ENCODE measurements at places on chromosomes 5 and 9. TPM values are rescaled to one million over a fixed set of nuclear protein-coding genes. Genes with fewer than 3 reads are reported as not detected.

The ST8SIA4 gene
- polyA plus RNA-seq = 5.0 TPM

The FBLL1 gene
- 0.47 TPM for polyA plus RNA-seq

The SLC22A4 gene
- polyA plus RNA-seq = 2.8 TPM

- H3K36me3 ChIP-seq = no peaks in the 10 kb centered on the region
- H3K4me3 ChIP-seq = peak overlapping the region; percentile 54
- no peak overlapping the region for H3K27ac ChIP-seq
- H3K27me3 ChIP-seq = peaks cover 21% of the 10 kb centered on the region
- H3K4me1 ChIP-seq = peaks cover 9% of the 10 kb centered on the region
Measured at GRCh38 chr9:98808411-98808815, 943 bp downstream of the GALNT12 start.

- DNase-seq = no peak
- no peaks in the 10 kb centered on the region for H3K27me3 ChIP-seq
- no peak overlapping the region for H3K4me3 ChIP-seq
Measured at GRCh38 chr5:45089870-45090269, 281.1 kb downstream of the MRPS30 start.

DNA sequence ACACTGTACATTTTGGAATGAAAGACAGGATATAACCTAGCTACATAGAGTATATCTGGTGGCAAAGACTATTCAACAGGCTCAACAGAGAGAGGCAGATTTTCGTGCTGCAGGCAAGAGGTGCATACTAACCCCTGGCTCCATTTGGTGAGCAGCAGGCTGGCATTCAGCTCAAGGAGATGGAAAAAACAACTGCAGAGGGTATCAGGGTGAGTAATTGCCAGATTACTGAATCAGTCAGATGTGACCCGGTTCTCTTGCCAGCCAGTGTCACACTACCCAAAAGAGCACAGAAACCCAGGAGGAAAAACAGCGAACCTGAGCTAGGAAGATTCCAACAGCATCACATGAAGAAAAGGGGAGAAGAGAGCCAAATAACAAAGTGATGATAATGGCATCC is 130.4 kb upstream of the PRLR start:
- DNase-seq = no peak
- H3K27ac ChIP-seq = no peak overlapping the region
- no peaks in the 10 kb centered on the region for H3K4me1 ChIP-seq
- no peaks in the 10 kb centered on the region for H3K27me3 ChIP-seq
- H3K36me3 ChIP-seq = no peaks in the 10 kb centered on the region
- no peak overlapping the region for H3K4me3 ChIP-seq

- DNase-seq = no peak
- no peaks in the 10 kb centered on the region for H3K36me3 ChIP-seq
- H3K4me3 ChIP-seq = no peak overlapping the region
- peaks cover 3% of the 10 kb centered on the region for H3K27me3 ChIP-seq
Measured at GRCh38 chr5:151388960-151389359, 41.6 kb upstream of the SLC36A2 start.

The HTR1A gene
- not detected for polyA plus RNA-seq

DNA sequence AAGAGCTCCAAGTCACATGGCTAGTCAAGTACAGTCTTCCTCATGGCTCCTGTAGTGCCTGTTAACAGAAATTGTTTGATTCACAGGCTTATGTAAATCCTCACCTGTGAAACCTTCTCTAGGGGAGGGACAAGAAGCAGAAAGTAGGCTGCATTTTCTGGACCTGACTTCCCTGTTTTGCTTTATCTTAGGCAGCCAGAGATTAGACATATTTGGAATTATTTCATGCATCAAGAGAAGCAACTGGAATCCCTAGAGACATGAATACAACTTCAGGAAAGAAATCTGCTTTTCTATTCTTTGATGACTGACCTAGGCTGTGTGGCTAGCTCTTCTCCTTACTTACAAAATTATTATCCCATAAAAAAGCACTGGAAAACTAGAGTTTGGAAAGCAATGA is 52.3 kb downstream of the CAST start:
- DNase-seq = no peak
- H3K4me1 ChIP-seq = peaks cover 11% of the 10 kb centered on the region
- H3K27me3 ChIP-seq = no peaks in the 10 kb centered on the region

DNA sequence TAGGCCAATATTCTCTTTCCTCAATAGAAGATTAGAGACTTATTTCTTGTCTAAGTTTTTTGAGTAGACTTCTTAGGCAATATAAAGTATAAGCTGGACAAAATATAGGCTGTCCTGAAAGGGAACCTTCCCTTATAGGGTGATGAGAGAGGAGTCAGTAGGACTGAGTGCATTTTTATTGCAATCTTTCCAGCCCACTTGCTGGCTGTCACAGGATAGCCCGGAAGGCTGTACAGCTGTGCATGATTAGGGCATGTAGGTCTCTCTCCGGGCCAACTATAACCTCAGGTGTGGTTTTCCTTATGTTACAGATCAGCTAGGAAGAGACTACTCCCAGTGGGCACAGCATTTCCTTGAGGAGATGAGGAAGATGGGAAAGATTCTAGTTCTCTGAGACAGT is 159.8 kb upstream of the MEF2C start:
- no peaks in the 10 kb centered on the region for H3K27me3 ChIP-seq
- no peak overlapping the region for H3K27ac ChIP-seq
- no peak overlapping the region for H3K4me3 ChIP-seq
- no peaks in the 10 kb centered on the region for H3K36me3 ChIP-seq

GRCh38 chr5:82793808-82794419 is 283.3 kb downstream of the TMEM167A start:
- DNase-seq = no peak
- no peaks in the 10 kb centered on the region for H3K36me3 ChIP-seq
- H3K4me3 ChIP-seq = no peak overlapping the region
- H3K4me1 ChIP-seq = no peaks in the 10 kb centered on the region
- H3K27ac ChIP-seq = no peak overlapping the region

DNA sequence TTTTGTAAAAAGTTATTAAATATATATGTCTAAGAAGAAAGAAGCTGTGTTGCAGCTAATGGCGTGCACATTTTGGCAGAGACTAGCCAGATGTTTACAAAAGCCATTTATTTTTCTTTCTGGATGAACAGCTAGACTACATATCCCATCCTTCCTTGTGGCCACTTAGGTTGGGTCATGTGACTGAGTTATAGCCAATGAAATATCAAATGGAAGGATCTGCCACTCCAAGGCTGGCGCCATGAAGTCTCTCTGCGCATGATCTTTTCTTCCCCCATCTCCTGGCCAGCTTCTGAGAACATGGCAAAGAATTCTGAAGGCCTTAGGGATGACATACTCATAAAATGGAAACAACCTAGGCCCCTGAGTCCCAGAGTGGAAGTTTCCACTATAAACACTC is 244.2 kb upstream of the DAB2 start:
- H3K4me3 ChIP-seq = no peak overlapping the region
- no peaks in the 10 kb centered on the region for H3K36me3 ChIP-seq
- H3K27me3 ChIP-seq = no peaks in the 10 kb centered on the region
- H3K27ac ChIP-seq = no peak overlapping the region
- no peak for DNase-seq
- no peaks in the 10 kb centered on the region for H3K4me1 ChIP-seq

The COL15A1 gene
- 259 TPM for polyA plus RNA-seq

GRCh38 chr5:113371721-113372196 is 63.0 kb downstream of the TSSK1B start:
- H3K4me3 ChIP-seq = no peak overlapping the region
- no peaks in the 10 kb centered on the region for H3K4me1 ChIP-seq
- no peaks in the 10 kb centered on the region for H3K27me3 ChIP-seq
- DNase-seq = peak; percentile 65
- H3K27ac ChIP-seq = no peak overlapping the region

- no peak overlapping the region for H3K27ac ChIP-seq
- H3K4me1 ChIP-seq = no peaks in the 10 kb centered on the region
- no peak overlapping the region for H3K4me3 ChIP-seq
- no peak for DNase-seq
- peaks cover 2% of the 10 kb centered on the region for H3K27me3 ChIP-seq
Measured at GRCh38 chr5:134048864-134049263, 44.1 kb upstream of the VDAC1 start.

DNA sequence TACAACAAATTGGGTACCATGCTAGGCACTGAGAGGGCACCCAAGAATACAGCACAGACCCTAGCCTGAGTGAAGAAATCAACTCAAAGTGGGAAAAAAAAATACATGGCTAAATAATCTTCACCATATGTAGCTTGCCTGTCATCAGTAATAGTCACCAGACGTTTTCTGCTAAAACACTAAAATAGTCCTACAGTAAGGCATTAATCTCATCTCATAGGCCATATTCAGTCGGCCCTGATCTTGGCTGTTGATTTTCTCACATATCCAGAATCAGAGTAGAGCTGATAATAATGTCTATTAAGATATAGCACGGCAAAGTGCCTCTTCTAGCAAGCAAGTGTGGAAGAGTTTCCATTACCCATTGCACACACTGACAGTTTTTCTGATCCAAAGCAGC is 322.1 kb upstream of the SLC30A5 start:
- H3K27me3 ChIP-seq = no peaks in the 10 kb centered on the region
- peaks cover 3% of the 10 kb centered on the region for H3K4me1 ChIP-seq

The CARTPT gene
- not detected for polyA plus RNA-seq

The LHX3 gene
- not detected for polyA plus RNA-seq

- peaks cover 25% of the 10 kb centered on the region for H3K36me3 ChIP-seq
- peaks cover 3% of the 10 kb centered on the region for H3K4me1 ChIP-seq
Measured at GRCh38 chr5:126543660-126544059, 51.4 kb downstream of the ALDH7A1 start.

The FOXD4L5 gene
- polyA plus RNA-seq = 0.70 TPM

GRCh38 chr5:3943859-3944258 is 348.2 kb downstream of the IRX1 start:
- DNase-seq = no peak
- no peak overlapping the region for H3K4me3 ChIP-seq
- no peaks in the 10 kb centered on the region for H3K27me3 ChIP-seq
- H3K27ac ChIP-seq = no peak overlapping the region
- H3K36me3 ChIP-seq = no peaks in the 10 kb centered on the region
- H3K4me1 ChIP-seq = no peaks in the 10 kb centered on the region

The AKNA gene
- polyA plus RNA-seq = 10.3 TPM

- H3K27ac ChIP-seq = peak overlapping the region; percentile 91
- H3K4me1 ChIP-seq = peaks cover 72% of the 10 kb centered on the region
- H3K27me3 ChIP-seq = peaks cover 2% of the 10 kb centered on the region
- H3K4me3 ChIP-seq = no peak overlapping the region
Measured at GRCh38 chr9:133113949-133114885, 6.8 kb downstream of the RALGDS start.

The SARDH gene
- 5.0 TPM for polyA plus RNA-seq

GRCh38 chr5:44935262-44935661 is 126.5 kb downstream of the MRPS30 start:
- H3K27ac ChIP-seq = no peak overlapping the region
- H3K4me1 ChIP-seq = no peaks in the 10 kb centered on the region
- H3K36me3 ChIP-seq = no peaks in the 10 kb centered on the region
- DNase-seq = no peak
- H3K4me3 ChIP-seq = no peak overlapping the region
